Panc1 (cell line): ENCODE measurements at places on chromosomes 3 and 15.

- no peak for DNase-seq
Measured at GRCh38 chr3:100080573-100080972, 33.7 kb downstream of the FILIP1L start.

DNA sequence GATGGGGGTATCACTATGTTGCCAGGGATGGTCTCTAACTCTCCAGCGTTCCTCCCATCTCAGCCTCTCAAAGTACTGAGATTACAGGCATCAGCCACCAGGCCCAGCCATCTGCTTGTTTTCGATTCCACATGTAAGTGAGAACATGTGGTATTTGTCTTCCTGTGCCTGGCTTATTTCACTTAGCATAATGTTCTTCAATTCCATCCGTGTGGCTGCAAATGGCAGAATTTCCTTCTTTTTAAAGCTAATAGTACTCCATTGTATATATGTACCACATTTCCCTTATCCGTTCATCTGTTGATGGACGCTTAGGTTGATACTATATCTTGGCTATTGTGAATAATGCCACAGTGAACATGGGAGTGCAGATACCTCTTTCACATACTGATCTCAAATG is 70.6 kb downstream of the ASB7 start:
- DNase-seq = no peak

GRCh38 chr3:12885583-12885930 is 44.2 kb upstream of the RPL32 start:
- DNase-seq = no peak

DNA sequence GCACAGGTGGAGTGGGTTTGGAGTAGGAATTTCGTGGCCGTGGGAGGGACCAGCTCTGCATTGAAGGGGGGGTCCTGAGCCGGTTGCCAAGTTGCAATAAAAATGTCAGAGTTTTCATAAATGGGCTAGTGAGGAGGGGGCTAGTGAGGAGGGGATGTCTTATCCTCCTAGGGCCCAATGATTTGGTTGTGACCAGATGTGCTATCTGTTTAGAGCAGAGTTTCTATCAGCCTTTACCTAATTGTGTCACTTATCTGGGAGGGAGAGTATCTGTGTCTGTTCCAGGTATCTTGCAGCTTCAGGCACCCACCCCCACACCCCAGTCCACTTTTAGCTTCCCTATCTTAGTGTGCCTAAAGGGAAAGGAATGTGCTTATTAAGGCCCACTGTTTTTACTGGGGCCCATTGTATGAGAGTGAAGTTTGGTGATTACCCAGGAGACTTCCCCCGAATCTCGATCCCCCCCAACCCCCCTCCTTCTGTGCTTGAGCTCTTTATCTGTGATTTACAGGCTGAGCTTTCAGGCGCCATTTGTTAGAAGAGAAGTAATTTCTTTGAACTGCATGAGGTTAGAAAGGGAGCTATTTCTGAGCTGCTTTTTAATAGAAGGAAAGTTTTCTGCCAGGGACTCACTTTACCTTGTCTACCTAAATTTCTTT is 42.6 kb downstream of the PPCDC start:
- no peak for DNase-seq
